ENCODE measurements at places on chromosomes 6 and 20.

- DNase-seq, result no peak
These were observed 251.6 kb downstream of the PHF3 start for GRCh38 chr6:63887002-63887751.

DNA sequence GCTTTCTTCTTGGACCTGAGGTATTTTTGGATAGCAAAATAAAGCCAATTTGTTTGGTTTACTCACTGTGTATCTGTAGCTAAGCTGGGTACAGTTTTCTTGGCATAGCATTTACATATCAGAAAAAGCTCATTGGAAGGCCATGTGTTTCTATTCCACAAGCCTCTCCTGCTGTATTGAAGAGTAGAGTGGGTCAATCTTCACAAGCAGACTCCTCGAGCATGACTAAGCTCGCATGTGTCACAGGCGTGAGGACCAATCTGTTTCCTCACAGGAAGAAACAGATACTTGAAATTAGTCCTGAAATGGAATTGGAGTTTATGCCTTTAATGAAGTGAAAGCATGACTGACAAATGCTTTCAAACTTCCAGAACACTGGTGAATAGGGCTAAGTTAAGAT, 1279.0 kb upstream of the MAP3K7 start:
- no peak for DNase-seq

- no peak for DNase-seq
These were observed 19.3 kb downstream of the RAB22A start for GRCh38 chr20:58328836-58329235.

GRCh38 chr20:17466641-17467040, 64.5 kb downstream of the BFSP1 start:
- DNase-seq, result no peak

DNA sequence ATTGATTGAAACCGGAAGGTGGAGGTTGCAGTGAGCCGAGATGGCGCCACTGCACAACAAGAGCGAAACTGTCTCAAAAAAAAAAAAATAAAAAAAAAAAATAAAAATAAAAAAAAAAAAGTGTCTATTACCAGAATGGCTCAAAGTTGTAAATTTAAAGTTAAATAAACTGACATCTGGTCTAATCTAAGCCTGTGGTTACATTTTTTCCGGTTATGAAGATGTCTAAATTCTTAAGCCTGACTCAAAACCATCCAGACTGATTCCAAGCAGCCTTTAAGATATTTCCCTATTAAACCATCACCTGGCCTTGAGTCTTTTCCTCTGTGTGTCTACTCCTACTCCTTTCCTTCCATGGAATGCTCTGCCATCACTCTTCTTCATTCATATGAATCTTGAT, 371.7 kb upstream of the RUNX2 start:
- no peak for DNase-seq

GRCh38 chr20:40233406-40233805, 455.6 kb downstream of the MAFB start:
- DNase-seq, result no peak

DNA sequence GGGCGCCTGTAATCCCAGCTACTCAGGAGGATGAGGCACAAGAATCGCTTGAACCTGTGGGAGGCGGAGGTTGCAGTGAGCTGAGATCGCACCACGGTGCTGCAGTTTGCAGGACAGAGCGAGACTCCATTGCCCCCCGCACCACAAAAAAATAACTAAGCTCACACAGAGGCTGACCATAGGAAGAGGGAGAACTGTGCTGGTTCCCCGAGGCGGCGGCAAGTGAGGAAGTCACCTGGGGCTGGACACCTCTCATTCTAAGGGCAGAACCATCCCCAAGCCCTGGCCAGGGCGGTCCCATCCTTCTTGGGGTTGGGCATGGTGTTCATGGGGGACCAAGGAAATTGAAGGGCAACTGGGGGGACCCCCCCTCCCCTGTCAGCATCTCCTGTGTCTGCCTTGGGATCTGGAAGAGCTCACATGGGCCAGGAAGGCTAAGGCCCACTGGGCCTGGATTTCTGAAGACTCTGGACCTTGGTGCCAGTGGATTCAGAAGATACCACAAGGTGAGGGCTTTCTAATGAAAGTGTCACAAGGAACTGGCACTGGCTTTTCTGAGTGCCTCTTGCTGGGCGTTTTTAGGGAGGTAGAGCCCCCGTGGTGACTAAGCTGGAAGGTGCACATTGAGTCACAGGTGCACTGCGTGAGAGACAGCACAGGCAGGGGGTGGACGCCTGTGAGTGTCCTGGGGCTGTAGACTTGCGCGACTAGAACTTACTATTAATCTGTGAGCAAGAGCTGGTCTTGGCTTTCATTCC, 11.5 kb downstream of the IRF4 start:
- no peak for DNase-seq

All from Right ventricle myocardium superior (tissue), 1 donor.